ENCODE measurements at places on chromosomes 13 and 19.

- DNase-seq, result no peak
Measured at GRCh38 chr19:44344255-44344654, 12.2 kb downstream of the ZNF112 start.

DNA sequence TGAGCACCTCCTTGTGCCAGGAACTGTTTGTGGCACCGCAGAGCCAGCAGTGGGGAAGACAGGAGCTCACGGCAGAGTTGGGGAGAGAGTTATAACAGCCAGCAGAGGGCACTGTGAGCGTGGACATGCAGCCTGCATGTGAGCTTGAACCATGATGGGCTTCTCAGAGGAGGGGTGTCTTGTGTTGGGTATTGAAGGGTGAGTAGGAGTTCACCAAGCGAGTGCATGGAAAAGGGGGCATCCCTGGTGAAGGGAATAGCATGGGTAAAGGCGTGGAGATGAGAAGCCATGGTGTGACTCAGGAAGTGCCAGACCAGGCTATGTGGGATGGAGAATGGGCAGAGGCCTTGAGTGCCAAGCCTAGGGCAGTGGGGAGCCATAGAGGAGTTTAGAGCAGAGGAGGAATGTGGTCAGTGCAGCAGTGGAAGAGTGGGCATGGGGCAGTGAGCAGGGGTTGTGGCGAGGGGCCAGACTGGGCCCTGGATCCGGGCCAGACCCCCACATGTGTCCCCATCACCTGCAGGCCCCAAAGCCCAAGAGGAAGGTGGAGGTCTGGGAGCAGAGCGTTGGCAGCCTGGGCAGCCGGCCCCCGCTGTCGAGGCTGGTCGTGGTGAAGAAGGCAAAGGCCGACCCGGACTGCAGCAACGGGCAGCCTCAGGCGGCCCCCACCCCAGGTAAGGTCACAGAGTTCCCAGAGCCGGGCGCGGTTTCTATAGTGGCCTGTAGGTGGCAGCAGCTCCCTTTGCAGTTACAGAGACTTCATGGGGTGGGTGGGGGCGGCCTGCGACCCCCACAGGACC, 11.8 kb upstream of the SHD start:
- peak; percentile 74 for DNase-seq

DNA sequence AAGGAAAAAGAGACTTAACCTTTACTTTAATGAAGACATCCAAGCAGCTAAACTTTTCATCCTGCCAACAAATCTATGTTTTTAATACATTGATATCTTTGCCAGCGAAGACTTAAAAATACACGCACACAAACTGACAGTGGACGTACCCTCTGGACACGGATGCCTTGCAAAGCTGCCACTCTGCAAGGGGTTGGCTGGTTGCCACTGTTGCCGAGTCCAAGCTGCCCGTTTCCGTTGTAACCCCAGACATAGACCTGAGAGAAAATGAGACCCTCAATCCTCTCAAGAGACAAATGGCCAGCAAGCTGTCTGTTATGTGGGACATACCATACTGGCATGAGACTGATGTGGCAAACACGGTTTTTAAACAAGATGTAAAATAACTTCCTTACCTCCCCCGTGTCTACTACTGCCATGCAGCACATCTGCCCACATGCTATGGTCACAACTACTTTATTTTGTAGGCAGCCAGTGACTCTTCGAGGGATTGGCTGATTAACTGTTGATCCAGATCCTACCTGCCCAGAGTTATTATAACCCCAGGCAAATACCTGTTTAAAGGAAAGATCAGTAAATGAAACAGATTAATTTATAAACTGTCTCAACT, 21.2 kb downstream of the RCBTB2 start:
- no peak for DNase-seq

- DNase-seq, result peak; percentile 7
Measured at GRCh38 chr13:32176696-32177095, 138.5 kb downstream of the ZAR1L start.

DNA sequence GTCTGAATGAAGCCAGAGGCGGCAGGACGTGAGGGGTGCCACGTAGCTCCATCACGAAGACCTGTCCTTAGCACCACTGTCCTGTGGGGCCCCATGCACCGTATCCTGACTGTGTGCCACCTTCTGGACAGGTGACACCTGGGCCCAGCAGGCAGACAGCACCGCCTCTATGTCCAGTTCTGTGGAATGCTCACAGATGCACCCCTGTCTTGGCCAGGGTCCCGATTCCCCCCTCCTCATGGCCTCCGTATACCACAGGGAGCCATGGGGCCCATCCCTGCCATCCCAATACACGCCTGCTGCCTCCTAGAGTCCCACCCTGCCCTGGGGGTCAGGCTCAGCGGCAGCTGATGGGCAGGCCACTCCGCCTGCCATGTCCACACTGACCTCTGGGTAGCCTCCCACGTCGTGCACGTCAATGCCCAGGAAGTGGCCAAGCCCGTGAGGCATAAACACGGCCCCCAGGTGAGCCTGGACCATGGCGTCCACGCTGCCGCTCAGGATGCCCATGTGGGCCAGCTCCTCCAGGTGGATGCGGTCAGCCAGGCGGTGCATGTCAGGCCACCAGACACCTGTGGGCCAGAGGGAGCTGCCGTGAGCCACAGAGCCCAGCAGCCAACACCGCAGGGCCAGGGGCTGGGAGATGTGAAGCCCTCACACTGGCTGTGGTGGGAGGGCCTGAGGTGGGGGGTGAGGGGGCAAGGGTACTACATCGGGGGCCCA, 17.6 kb downstream of the CEBPG start:
- no peak for DNase-seq

- DNase-seq, result no peak
Measured at GRCh38 chr13:112058941-112059340, 8.0 kb upstream of the SOX1 start.

DNA sequence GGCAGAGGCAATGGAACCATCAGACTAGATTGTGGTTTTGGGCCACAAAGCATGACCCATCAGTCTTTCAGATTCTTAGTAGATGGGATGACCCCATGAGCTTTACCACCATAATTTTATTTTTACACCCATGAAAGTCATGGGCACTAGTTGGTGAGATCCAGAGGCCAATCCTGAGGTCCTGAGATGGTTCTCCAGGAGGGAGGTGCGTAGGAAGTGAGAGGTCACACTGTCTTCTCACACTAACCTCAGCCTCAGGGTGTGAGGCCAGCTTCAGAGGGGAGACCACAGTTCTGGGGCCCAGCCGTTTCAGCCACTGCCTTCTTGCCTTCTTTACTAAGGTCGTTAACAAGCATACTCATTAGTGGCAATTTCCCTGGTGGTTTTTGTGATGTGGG, 106.4 kb downstream of the AKAP11 start:
- no peak for DNase-seq

DNA sequence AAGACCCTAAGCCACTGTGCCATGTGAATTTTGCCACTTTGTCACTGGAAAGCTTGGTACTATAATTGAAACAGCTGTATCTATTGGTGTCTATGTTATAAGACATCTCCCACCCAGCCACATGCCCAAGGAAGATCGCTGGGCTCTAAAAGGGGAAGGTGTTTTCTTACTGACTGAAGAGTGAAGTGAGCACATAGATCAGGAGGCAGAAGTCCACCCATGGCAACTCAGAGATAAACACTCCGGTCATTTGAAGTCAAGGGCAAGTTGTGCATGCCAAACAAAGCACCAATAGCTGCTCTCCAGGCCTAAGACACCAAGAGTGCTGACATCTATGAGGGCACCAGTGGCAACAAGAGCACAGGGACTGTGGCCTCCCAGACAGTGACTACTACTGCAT, 153.8 kb downstream of the KCTD12 start:
- no peak for DNase-seq

DNA sequence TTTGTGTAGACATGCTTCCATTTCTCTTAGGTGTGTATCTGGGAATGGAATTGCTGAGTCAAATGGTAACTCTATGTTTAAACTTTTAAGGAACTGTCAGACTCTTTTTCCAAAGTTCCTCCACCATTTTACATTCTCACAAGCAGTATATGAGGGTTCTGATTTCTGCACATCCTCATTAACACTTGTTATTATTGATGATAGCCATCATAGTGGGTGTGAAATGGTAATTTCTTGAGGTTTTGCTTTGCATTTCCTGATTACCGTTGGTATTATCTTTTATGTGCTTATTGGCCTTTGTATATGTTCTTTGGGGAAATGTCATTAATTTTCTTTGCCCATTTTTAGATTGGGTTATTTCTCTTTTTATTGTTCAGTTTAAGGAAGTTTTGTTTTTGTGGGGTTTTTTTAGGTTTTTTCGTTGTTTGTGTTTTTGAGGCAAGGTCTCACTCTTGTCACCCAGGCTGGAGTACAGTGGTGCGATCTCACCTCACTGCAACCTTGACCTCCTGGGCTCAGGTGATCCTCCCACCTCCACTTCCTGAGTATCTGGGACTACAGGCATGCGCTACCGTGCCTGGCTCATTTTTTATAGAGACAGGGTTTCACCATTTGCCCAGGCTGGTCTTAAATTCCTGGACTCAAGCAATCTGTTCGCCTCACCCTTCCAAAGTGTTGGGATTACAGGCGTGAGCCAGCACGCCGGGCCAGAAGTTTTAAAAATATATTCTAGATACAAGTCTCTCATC, 34.3 kb downstream of the NAA16 start:
- no peak for DNase-seq

- no peak for DNase-seq
Measured at GRCh38 chr13:45737571-45738017, 35.5 kb downstream of the CBY2 start.

GRCh38 chr13:90427322-90428272, 919.9 kb upstream of the MIR17HG start:
- DNase-seq, result no peak

GRCh38 chr13:40438022-40438680, 228.3 kb downstream of the FOXO1 start:
- DNase-seq, result no peak

All from NCI-H2171 treated with DMSO at 0.1 percent for 48 hours (cell line).